ENCODE measurements at places on chromosomes 6 and 20. TPM values are rescaled to one million over a fixed set of nuclear protein-coding genes. Genes with fewer than 3 reads are reported as not detected.

The SUMO4 gene
- 6.7 TPM for total RNA-seq

The PCSK2 gene
- 30.2 TPM for total RNA-seq

The OXT gene
- total RNA-seq: 46.4 TPM

The TSHZ2 gene
- 22.1 TPM for total RNA-seq

The ID1 gene
- 87.7 TPM for total RNA-seq

The CTAGE9 gene
- total RNA-seq: not detected
